ENCODE measurements at places on chromosomes 16 and 17.

- no peak for DNase-seq
Observed at GRCh38 chr16:10305912-10306311, 79.9 kb upstream of the ATF7IP2 start.

- DNase-seq, result peak; percentile 74
Observed at GRCh38 chr17:57955183-57955931, at the start of gene CUEDC1. TSS of gene CUEDC1 (minus strand) at chr17:57955412. CDS start at chr17:57885564, 69,848 bp downstream.

GRCh38 chr17:31444026-31444425 lies 52.6 kb downstream of the RAB11FIP4 start:
- peak; percentile 15 for DNase-seq

DNA sequence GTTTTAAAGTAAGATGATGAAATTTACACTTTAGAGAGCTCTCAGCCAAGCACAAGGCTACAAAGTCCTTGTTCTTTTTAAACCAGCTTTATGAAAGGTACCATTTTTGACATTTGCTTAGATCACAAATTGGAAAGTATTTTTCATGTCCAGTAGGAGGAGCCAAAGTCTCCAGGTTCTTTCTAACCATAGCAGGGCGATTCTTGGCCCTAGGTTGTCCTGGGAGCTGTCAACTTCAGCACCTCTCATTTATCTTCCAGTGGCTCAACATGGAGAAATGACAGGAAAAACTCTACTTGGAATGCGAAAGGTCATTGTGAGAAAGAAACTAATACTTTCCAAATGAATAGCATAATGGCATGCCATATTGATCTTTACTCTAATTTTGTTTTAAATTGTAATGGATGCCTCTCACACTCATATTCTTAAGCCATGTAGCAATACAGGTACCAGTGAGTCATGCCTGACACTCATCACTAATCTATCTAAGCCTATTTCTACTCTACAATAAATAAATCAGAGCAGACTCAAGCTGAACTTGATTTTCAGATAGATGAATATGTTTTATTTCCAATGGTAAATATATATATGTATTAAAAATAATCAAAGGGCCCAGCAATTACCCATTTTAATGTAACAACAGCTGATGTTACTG lies 919.1 kb upstream of the EEF2KMT start:
- peak; percentile 1 for DNase-seq

DNA sequence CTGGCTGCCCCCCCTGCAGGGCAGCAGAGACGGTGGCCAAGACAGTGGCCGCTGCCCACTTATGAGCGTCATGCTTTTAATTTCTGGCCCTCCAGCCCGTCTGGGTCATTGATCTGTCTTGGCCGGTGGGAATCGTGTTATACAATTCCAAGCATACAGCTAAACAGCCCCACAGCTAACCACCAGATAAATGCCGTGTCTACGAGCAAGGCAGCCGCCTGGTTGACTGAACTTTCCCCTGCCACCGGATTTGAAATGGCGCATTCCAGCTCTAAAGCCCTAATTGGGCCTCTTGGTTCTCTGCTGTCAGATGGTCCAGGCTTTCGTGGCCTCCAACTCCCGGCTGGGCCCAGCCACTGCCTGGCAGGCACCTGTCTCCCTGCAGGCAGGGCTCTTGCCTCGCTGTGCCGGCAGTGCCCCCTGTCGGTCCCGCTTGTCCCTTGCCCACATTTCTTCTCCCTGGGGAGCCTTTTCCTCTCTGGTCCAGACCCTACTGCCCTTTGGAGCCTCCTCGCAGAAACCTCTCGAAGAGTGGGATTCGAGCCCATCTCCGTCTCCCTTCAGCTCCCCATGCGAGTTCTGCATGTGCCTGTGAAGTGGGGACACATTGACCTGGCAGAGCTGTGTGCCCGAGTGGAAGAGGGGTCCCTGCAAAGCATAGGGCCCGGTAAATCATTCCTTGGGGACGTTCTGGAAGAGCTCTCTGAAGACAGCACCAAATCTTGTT lies 1.8 kb upstream of the RBFOX3 start:
- DNase-seq, result peak; percentile 14

- no peak for DNase-seq
Observed at GRCh38 chr16:31081428-31082351, 7.1 kb downstream of the PRSS53 start.

DNA sequence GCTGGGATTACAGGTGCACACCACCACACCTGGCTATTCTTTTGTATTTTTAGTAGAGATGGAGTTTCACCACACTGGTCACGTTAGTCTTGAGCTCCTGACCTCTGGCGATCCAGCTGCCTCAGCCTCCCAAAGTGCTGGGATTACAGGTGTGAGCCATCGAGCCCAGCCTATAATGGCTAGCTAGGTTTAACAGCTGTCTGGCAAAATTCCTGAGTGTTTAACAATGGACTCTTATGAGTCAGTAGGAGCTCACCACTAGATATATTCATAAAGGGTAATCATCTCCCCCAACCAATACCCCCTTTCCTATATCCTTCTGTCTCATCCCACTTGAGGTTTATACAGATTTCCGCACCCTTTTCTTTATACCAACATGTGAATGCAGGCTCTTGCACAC lies 91.5 kb upstream of the CDH13 start:
- no peak for DNase-seq

- no peak for DNase-seq
Observed at GRCh38 chr16:82728901-82729300, 102.1 kb downstream of the CDH13 start.
